ENCODE measurements at places on chromosomes 12 and 14. TPM values are rescaled to one million over a fixed set of nuclear protein-coding genes. Genes with fewer than 3 reads are reported as not detected.

Gene GPR162
- total RNA-seq, result 0.11 TPM

Gene IL22
- total RNA-seq, result 1.6 TPM

GRCh38 chr12:21774358-21775132 is at the start of gene KCNJ8:
Gene KCNJ8 (minus strand): TSS chr12:21774706. CDS start chr12:21773616, 1,090 bp downstream.
- H3K27me3 ChIP-seq, result peaks cover 37% of the 10 kb centered on the region
- no peaks in the 10 kb centered on the region for H3K36me3 ChIP-seq
- H3K4me1 ChIP-seq, result peaks cover 6% of the 10 kb centered on the region
- peak; percentile 21 for DNase-seq

DNA sequence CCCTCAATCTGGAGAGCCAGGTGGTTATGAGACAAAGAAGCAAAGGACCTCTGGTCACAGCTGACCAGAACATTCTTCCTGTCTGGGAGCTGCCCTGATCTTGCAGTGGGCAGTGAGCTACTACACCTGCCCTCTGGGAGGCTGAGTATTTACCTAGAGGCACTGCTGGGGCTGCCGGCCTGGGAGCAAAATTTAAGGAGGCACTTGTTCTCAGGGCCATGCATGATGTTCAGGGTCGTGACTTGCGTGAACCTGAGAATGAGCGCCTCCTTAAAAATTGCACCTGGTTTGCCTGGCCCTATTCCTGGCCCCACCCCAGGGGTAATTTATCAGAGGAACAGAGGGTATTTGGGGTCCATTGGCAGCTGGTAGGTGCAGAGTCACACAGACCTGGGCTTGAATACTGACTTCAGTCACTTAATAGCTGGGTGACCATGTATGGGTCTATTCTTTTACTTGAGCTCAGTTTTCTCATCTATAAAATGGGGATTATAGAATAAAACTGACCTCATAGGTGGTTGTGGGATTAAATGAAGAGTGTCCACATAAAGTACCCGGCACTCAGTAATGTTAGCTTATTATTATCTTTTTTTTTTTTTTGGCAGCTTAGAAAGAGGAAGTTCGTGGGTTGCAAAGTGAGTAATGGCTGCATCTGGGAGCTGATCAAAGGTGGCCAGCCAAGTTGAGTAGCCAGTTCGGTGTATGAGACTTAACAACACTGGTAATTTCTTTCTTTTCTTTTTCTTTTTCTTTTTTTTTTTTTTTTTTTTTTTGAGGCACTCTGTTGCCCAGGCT is 107.4 kb upstream of the MED13L start:
- no peaks in the 10 kb centered on the region for H3K4me1 ChIP-seq
- H3K4me3 ChIP-seq, result no peak overlapping the region

Gene CELA1
- total RNA-seq, result not detected

GRCh38 chr12:49335118-49335954 is 1.7 kb downstream of the C1QL4 start:
- H3K4me1 ChIP-seq, result peaks cover 25% of the 10 kb centered on the region
- peaks cover 13% of the 10 kb centered on the region for H3K36me3 ChIP-seq
- H3K4me3 ChIP-seq, result no peak overlapping the region
- no peak for DNase-seq

DNA sequence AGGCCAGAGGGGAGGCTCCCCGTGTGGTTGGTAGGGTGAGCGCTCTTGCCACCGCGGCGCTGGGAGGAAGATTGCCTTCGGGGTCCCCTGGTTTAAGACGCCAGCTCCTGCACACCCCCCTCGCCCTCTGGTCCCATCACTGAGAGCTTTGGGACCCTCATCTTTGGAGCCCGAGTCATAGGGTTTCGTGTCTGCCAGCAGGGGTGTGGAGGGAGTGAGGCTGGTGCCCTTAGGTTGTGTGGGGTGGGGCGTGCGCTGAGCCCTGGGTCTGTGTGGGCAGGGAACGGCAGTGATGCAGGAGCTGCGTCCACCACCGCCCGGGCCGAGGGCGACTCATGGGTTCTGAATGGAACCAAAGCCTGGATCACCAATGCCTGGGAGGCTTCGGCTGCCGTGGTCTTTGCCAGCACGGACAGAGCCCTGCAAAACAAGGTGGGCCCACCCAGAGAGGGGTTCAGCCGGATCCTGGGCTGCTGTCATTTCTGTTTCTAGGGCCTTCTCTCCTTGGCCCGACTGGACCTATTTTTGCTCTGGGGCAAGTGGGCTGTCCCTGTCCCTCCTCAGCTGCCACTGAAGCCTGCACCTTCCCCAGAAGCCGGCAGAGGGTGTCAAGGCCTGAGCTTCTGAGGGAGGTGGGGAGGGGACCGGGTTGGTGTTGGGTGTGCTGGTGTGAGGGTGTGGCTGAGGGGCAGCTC is 12.1 kb downstream of the ACADS start:
- peaks cover 2% of the 10 kb centered on the region for H3K36me3 ChIP-seq
- H3K27ac ChIP-seq, result no peak overlapping the region
- no peak for DNase-seq
- H3K4me1 ChIP-seq, result no peaks in the 10 kb centered on the region
- no peak overlapping the region for H3K4me3 ChIP-seq
- no peaks in the 10 kb centered on the region for H3K27me3 ChIP-seq

- H3K27ac ChIP-seq, result no peak overlapping the region
- H3K36me3 ChIP-seq, result no peaks in the 10 kb centered on the region
- peaks cover 36% of the 10 kb centered on the region for H3K4me1 ChIP-seq
- no peak overlapping the region for H3K4me3 ChIP-seq
- no peak for DNase-seq
These were observed 2.6 kb downstream of the GXYLT1 start for GRCh38 chr12:42141981-42142606.

Gene NTS
- not detected for total RNA-seq

Gene FOXM1
- total RNA-seq, result 92.3 TPM

Gene GPX2
- total RNA-seq, result not detected

Gene DCN
- total RNA-seq, result not detected

DNA sequence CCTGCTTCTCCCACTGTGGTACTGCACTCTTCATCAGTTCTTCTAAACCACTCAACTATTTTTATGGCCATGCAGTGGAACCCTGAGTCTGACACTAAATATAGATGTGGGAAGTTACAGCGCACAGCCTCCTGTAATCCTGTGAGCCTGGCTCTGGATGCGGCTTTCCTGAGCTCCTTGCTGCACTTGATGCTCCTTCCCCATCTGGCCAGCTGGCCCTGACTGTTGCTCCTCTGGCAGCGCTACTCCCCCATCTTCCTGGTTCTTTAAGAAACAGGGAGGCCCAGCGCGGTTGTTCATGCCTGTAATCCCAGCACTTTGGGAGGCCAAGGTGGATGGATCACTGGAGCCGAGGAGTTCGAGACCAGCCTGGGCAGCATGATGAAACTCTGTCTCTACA is 24.6 kb downstream of the IQSEC3 start:
- H3K4me1 ChIP-seq, result no peaks in the 10 kb centered on the region
- no peak overlapping the region for H3K27ac ChIP-seq
- H3K4me3 ChIP-seq, result no peak overlapping the region
- peaks cover 6% of the 10 kb centered on the region for H3K27me3 ChIP-seq
- DNase-seq, result no peak

GRCh38 chr12:107590814-107591375 is 94.7 kb upstream of the PWP1 start:
- no peak overlapping the region for H3K4me3 ChIP-seq
- no peak overlapping the region for H3K27ac ChIP-seq
- DNase-seq, result no peak

Gene GLI1
- total RNA-seq, result 0.40 TPM

DNA sequence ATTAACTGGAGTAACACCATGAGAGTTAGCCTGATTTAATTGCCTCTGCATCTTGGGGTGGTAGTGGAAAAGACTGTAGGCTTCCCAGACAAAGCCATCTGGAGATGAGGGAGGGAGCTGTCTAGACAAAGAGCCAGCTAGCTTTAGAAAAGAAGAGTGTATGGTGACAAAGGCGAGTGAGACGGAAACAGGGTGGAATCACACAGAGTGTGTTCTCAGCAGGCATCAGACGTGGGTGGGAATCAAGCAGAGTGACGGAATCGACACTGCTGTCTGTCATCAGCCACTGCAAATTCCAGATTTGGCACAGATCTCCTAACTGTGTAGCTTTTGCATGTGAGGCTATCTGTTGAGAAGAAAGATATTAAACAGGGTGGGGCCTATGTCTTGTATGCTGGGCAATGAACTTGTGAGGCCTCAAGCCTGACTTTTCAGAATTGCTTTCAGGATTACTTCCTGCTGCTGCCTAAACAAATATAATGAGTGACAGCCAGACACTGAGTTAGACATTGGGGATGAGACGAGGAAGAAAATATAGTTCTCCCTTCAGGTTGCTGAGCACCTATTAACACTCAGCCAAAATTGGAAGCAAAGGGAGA is 236.5 kb upstream of the GRIP1 start:
- H3K4me3 ChIP-seq, result no peak overlapping the region
- H3K4me1 ChIP-seq, result peaks cover 9% of the 10 kb centered on the region
- H3K36me3 ChIP-seq, result no peaks in the 10 kb centered on the region
- no peak for DNase-seq
- no peak overlapping the region for H3K27ac ChIP-seq

- DNase-seq, result no peak
- H3K4me3 ChIP-seq, result no peak overlapping the region
- no peaks in the 10 kb centered on the region for H3K27me3 ChIP-seq
These were observed 106.1 kb upstream of the ANO4 start for GRCh38 chr12:100688451-100688864.

- H3K4me3 ChIP-seq, result peak overlapping the region; percentile 32
- DNase-seq, result no peak
- H3K27me3 ChIP-seq, result peaks cover 84% of the 10 kb centered on the region
- H3K27ac ChIP-seq, result no peak overlapping the region
These were observed 647 bp upstream of the SIX1 start for GRCh38 chr14:60649875-60650372.

Gene STRN3
- 17.9 TPM for total RNA-seq

Gene RTL1
- not detected for total RNA-seq

GRCh38 chr12:93593843-93594242 is 21.4 kb downstream of the SOCS2 start:
- H3K4me3 ChIP-seq, result no peak overlapping the region
- peaks cover 57% of the 10 kb centered on the region for H3K27me3 ChIP-seq
- peaks cover 7% of the 10 kb centered on the region for H3K4me1 ChIP-seq

Gene OAS2
- total RNA-seq, result 148 TPM

DNA sequence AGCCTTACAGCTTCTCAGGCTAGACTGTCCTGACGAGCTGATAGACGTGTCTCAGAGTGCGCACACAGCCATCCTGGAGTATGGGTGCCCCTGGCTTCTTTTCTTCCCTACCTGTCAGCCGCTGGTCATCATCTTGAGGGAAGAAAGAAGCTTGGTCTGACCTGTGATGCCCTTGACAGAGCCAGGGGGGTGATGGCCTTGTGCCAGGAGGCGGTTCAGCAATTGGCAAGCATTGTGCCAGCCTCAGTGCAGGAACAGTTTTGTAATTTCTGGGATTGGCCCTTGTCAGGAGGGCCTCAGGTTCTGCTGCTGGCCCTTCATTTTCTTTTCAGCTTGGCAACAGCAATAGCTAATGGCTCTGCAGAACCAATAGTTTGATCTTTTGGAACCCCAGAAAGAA is 80.1 kb downstream of the ADCK1 start:
- DNase-seq, result no peak
- H3K27me3 ChIP-seq, result no peaks in the 10 kb centered on the region
- H3K4me3 ChIP-seq, result no peak overlapping the region
- H3K4me1 ChIP-seq, result no peaks in the 10 kb centered on the region
- H3K27ac ChIP-seq, result no peak overlapping the region

Gene ERO1A
- 120 TPM for total RNA-seq

Gene TAS2R13
- total RNA-seq, result 0.27 TPM

DNA sequence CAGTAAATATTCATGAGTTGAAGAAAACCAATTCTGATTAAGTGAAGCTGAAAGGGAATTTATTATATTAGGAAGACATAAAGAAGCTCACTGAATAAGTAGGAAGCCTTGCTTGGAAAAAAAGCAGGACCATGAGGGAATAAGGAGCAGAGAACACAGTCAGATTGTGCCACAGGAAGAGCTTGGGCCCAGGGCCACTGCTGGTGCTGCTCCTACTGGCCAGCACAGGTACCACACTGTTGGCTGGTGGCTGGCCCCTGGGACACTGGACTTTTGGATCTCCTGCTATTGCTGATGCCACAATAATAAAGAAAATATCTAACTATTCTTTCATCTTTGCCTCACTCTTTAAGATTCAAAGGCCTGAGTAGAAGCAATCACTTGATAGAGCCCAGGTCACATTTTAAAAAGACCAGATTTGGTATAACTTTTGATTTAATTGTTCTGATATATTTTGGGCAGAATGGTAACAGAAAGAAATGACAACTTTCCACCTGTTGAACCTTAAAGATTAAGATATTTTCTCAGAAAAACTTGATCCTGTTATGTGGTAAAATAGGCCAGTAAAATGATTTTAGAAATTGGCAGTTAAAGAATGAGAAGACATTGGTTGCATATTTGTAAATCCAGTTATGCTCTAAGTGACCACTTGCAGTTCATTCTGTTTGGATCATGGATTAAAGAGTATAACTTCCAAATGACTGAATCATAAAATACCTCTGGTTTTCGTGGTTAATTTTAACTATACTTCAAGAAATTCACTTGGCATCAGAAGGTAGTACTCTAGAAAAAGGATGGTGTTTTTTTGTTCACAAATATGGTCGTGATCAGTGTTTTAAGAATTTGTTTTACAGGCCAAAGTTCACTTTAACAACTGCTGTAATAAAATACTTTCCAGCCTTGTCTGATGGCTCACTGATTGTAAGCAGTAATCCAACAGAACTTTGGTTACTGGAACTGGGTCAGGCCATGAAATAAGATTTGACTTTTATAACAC is 68.3 kb downstream of the DERA start:
- DNase-seq, result peak; percentile 27
- H3K27ac ChIP-seq, result no peak overlapping the region

DNA sequence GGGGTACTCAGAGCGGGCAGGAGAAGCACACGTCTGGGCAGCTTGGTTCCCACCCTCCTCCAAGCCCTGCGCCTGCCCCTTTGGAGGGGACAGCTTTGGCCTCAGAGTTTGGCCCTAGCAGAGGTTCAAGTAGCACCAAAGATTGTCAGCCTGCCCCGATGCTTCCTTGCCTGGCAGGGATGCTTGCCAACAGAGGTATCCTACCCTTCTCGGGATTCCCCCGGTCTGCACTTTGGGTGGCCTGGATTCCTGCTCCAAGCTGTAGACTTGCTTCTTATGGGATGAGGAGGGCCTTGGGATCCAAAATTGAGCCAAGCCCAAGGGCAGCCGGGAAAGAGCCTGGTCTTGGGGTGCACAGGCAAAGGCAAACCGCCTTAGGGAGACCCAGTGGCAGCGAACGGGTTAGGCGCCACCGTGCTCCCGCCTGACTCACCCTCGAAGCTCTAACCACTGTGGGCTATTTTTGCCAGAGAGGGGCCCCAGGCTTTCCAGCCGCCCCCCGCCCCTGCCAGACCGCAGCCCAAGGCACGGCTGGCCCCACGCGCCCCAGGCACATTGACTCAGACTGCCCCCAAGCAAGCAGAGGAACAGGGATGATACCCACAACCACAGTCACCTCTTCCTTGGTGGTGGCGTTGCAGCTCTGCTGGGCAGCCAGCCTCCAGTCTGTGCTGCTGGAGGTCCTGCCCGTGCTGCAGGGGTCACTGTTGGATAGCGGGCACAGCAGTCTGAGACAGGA is 847 bp upstream of the WNT10B start:
- peaks cover 49% of the 10 kb centered on the region for H3K4me1 ChIP-seq
- H3K27ac ChIP-seq, result no peak overlapping the region
- peak; percentile 60 for DNase-seq
- no peak overlapping the region for H3K4me3 ChIP-seq

All from activated CD4-positive, alpha-beta T cell treated with anti-CD3 and anti-CD28 coated beads for 36 hours (primary cell).